CD4-positive, CD25-positive, alpha-beta regulatory T cell (primary cell): ENCODE measurements at places on chromosomes 16 and 17. TPM values are rescaled to one million over a fixed set of nuclear protein-coding genes. Genes with fewer than 3 reads are reported as not detected.
A peak's percentile ranks its signal among the peaks of the same experiment; 100 is the strongest.

Gene CCL7
- not detected for polyA plus RNA-seq

GRCh38 chr17:34781571-34782108, 179.6 kb downstream of the CCT6B start:
- H3K27me3 ChIP-seq, result peaks cover 4% of the 10 kb centered on the region
- no peaks in the 10 kb centered on the region for H3K4me1 ChIP-seq
- H3K36me3 ChIP-seq, result no peaks in the 10 kb centered on the region
- no peak overlapping the region for H3K4me3 ChIP-seq
- no peak overlapping the region for H3K27ac ChIP-seq

- no peaks in the 10 kb centered on the region for H3K4me1 ChIP-seq
- no peak overlapping the region for H3K27ac ChIP-seq
- no peak overlapping the region for H3K4me3 ChIP-seq
- no peak for DNase-seq
- peaks cover 3% of the 10 kb centered on the region for H3K36me3 ChIP-seq
- H3K27me3 ChIP-seq, result no peaks in the 10 kb centered on the region
Measured at GRCh38 chr16:14527411-14528044, 102.5 kb downstream of the PARN start.

DNA sequence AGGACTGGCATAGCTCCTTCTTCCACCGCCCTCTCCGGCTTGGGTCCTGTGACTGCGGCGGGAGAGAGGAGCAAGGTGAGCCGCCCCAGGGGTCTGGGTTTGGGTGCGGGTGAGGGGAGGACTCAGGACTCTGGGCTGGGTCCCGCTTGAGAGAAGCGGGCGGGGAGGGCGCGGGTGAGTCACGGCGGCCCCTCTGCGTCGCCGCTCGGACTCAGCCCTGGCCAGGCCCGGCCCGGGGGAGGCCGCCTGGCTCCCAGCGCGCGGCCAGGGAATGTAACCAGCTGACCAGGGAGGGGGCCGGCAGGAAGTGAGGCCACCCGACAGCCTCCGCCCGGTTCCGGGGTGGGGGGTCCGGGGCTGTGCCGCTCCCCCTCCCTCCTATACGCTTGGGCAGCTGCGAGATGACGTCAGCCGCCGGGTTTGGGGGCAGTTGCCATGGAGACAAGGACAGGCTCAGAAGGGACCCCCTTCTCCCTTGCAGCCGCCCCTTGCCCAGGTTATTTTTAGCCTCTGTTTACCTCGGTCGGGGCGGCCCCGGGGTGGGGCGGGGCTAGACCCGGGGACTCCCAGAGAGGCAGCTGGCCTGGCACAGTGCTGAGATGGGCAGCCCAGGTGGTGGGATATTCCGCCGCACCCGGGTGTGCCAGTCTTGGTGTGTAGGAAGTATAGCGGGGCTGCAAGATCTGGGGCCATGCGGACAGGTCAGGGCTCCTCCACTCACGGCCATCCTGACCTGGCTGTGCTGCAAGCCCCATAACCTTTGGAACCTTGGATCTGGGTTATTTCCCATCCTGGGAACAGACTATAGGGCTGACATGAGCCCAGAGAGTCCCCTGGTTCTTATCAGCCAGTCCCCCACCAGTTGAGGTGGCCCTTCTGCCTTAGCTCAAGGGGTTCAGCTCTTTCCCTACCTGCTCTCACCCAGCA, 1.6 kb downstream of the RIPOR1 start:
- H3K27me3 ChIP-seq, result peaks cover 14% of the 10 kb centered on the region
- H3K4me1 ChIP-seq, result peaks cover 27% of the 10 kb centered on the region
- no peaks in the 10 kb centered on the region for H3K36me3 ChIP-seq

DNA sequence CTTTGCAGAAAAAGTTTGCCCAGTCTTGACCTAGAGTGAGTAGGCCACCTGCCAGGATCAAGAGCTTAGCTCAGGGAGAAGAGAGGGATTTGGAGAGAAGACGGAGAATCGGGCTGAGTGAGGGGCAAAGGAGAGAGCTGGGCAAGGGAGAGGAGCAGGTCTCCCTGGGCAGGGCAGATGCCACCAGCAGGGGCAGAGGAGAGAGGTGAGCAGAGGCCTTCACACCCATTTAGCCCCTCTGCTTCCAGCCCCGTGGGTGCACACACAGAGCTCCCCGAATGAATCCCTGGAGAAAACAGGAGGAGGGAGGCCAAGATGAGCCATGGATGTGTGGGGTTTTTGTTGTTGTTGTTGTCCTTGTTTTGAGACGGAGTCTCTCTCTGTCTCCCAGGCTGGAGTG, 29.2 kb downstream of the TBX4 start:
- H3K4me3 ChIP-seq, result no peak overlapping the region
- no peaks in the 10 kb centered on the region for H3K27me3 ChIP-seq
- H3K27ac ChIP-seq, result no peak overlapping the region

DNA sequence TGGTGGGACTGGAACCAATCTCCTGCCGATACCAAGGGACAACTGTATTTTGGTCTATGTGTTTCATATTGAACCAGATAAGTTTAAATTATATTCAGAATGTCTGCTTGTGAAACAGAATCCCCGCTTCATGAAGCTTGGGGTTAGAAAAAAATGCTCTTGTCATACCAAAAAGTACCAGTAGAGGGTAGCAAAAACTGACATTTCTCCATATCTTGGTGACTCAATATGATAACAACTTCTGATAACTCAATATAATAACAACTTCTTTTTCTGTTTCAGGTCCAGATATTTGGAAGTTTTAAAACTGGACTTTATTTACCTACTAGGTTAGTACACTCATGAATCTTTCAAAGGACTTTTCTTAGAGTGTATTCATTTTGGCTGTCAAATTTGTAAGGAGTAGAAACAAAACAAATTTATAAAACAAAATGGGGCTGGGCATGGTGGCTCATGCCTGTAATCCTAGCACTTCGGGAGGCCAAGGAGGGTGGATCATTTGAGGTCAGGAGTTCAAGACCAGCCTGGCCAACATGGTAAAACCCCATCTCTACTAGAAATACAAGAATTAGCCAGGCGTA, 52.3 kb upstream of the ADCY7 start:
- no peaks in the 10 kb centered on the region for H3K27me3 ChIP-seq
- peak; percentile 67 for DNase-seq
- H3K36me3 ChIP-seq, result peaks cover 62% of the 10 kb centered on the region
- no peaks in the 10 kb centered on the region for H3K4me1 ChIP-seq
- H3K27ac ChIP-seq, result no peak overlapping the region

DNA sequence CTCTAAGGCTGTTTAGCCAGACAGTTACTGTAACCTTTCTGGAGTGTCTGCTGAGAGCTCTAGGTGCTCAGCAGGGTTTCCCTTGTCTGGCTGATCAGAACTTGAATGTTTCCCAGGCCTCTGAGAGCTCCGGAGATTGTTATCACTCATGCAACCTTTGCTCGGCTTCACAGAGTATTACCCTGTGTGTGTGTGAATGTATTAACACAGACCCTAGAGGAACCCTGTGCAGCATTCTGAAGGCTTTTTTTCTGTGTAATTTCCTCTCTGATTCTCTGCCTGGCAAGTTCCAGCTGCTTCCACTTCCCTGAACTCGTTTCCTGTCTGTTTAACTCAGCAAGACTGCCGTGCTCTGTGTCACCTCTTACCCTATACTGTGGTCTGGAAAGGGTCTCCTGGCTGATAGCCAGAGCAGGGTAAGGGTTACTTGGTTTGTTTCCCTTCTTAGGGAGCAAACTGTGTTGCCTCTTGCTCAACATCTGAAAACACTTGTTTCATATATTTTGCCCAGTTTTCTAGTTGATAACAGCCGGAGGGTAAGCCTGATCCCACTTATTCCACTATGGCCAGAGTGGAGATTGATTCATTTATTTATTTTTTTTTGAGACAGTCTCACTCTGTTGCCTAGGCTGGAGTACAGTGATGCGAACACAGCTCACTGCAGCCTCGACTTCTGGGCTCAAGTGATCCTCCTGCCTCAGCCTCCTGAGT, 21.7 kb downstream of the PRMT7 start:
- no peak overlapping the region for H3K27ac ChIP-seq
- no peak for DNase-seq
- H3K4me3 ChIP-seq, result no peak overlapping the region
- H3K36me3 ChIP-seq, result peaks cover 6% of the 10 kb centered on the region
- H3K4me1 ChIP-seq, result peaks cover 11% of the 10 kb centered on the region
- H3K27me3 ChIP-seq, result no peaks in the 10 kb centered on the region

GRCh38 chr16:57260294-57260929, 15.4 kb downstream of the ARL2BP start:
- H3K27me3 ChIP-seq, result no peaks in the 10 kb centered on the region
- H3K4me3 ChIP-seq, result no peak overlapping the region
- no peaks in the 10 kb centered on the region for H3K36me3 ChIP-seq
- no peak overlapping the region for H3K27ac ChIP-seq
